DMS53 (cell line): ENCODE measurements at places on chromosomes 11 and 22.

- peak; percentile 2 for DNase-seq
Observed at GRCh38 chr22:37065180-37065579, 13.6 kb downstream of the KCTD17 start.

DNA sequence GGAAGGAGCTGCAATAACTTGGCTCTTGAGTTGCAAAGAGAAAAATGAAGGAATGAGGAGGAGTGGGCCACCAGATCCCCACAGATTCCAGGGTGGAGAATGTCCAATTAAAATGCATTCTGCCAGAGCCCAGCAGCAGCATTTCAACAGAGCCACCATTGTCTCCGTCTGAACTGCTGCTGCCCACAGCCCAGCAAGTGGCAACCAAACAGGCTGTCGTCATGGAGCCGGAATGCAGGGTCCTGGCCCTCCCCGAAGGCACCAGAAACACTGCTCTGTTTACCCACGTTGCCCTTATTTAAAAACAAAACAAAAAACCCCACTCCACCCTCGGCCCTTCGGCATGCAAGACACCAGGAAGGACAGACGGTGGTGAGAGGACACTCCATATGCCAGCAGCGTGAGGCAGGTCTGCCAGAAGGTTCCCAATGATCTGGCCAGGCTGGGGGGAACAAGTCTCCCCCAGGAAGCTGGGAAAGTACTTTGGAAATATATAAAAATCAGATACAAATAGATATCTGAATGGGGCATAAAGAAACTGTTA, 32.5 kb downstream of the PLEKHA7 start:
- DNase-seq: no peak

GRCh38 chr22:25942856-25943411, 200.9 kb downstream of the MYO18B start:
- peak; percentile 1 for DNase-seq

GRCh38 chr11:30489511-30489910, 96.6 kb downstream of the MPPED2 start:
- no peak for DNase-seq

DNA sequence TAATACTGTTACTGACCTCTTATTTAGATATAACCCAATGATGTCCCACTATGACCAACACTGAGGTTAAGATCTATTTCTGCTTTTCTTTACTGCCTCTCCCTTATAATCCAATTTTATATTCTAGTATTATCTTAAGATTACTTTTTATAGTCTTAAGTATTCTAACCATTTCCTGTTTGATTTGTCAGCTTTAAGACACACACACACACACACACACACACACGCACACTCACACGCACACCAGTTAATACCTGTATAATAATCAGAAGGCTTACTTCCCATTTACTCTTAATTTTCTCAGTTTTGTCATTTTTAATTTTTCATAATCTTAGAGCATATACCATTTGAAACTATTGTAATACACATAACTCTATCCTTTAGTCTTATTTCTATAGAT, 226.0 kb upstream of the C11orf87 start:
- DNase-seq: no peak

GRCh38 chr11:31915867-31916266, 104.7 kb upstream of the PAX6 start:
- no peak for DNase-seq

DNA sequence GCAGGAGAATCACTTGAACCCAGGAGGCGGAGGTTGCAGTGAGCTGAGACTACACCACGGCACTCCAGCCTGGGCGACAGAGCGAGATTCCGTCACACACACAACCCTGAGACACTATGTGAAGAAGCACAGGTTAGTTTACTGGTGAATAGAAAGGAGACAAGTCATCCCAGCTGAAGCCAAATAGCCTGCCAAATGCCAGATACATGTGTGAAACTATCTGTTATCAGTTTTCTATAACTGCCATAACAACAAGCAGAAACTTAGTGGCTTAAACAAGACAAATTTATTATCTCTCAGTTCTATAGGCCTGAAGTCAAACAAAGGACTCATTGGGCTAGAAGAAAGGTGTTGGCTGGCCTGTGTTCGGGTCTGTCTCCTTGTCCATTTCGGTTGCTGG, 88.0 kb upstream of the CHRM4 start:
- DNase-seq: no peak

- no peak for DNase-seq
Observed at GRCh38 chr11:80321786-80322185, 881.0 kb upstream of the TENM4 start.

- DNase-seq: no peak
Observed at GRCh38 chr22:35204807-35205775, 52.2 kb upstream of the HMGXB4 start.

GRCh38 chr11:77407613-77408012, 66.3 kb downstream of the PAK1 start:
- DNase-seq: peak; percentile 94

DNA sequence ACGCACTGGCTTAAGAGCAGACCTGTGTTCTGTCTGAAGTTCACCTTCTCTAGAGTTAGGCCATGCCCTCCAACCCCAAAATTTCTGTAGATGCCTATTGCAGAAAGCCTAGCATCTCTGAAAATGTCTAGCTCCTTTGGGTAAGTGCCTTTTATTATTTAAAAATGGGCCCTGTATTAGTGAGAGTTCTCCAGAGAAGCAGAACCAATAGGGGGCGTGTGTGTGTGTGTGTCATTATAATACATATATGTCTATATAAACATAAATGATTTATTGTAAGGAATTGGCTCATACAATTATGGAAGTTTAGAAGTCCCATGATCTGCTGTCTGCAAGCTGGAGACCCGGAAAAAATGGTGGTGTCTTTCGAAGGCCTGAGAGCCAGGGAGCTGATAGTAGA, 144.7 kb downstream of the TTC17 start:
- DNase-seq: peak; percentile 6

GRCh38 chr11:3204141-3205015, 14.2 kb downstream of the MRGPRG start:
- no peak for DNase-seq

DNA sequence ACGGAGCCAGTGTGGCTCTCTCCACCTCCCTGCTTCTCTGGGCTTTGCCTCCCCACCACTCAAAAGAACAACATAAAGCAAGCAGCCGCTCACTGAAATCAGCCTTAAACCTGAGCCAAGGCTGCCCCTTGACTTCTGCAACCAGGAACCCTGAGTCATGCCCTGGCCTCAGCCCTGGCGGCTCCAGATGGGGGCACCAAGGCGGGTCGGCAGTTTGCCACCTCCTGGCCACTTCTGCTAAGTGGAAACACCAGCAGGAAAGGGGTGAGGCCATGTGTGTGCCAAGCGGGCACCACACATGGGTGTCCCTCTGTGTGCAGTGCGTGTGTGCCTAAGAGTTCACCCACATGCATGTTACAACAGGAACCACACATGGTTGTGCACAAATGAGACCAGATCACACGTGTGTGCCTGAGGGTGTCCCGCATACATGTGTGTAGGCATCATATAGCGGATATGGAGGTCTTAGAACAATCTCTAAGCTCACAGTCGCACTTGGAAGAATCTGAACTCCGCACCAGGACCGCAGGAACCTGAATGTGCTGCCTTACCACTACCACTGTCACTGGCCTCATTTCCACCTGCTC, 221.2 kb downstream of the MN1 start:
- DNase-seq: no peak

- no peak for DNase-seq
Observed at GRCh38 chr11:102012946-102013345, 34.3 kb upstream of the CFAP300 start.

- no peak for DNase-seq
Observed at GRCh38 chr11:107651672-107652071, 60.2 kb downstream of the SLN start.

DNA sequence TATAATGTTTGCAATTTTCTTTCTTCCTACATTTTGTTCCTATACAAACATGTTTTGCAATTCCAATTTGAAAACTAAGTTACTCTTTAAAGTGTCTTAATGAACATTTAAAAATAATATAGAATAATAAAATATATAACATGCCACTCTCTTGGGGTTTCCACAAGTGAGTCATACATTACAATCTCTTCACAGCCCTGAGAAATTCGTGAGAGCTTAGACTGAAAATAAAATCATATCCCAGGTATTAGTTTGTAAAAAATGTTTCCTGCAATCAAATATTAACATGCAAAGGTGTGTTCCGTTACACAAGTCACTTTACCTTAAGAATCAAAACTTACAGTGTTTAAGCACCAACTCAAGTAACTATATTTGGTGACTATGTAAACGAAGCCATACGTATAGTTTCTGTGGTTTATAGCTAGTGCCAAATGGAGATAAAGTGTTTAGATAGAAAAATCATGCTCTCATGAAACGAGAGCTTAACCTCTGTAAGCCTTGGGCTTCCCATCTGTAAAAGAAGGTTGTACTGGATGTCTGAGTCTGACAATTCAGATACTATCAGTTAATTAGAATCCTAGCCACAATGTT, 253.6 kb upstream of the ANO3 start:
- no peak for DNase-seq

GRCh38 chr11:31714840-31715239, 96.3 kb downstream of the PAX6 start:
- no peak for DNase-seq

- no peak for DNase-seq
Observed at GRCh38 chr11:66861774-66862558, 5.1 kb downstream of the LRFN4 start.

- DNase-seq: no peak
Observed at GRCh38 chr22:40764763-40765441, 54.2 kb downstream of the SLC25A17 start.

DNA sequence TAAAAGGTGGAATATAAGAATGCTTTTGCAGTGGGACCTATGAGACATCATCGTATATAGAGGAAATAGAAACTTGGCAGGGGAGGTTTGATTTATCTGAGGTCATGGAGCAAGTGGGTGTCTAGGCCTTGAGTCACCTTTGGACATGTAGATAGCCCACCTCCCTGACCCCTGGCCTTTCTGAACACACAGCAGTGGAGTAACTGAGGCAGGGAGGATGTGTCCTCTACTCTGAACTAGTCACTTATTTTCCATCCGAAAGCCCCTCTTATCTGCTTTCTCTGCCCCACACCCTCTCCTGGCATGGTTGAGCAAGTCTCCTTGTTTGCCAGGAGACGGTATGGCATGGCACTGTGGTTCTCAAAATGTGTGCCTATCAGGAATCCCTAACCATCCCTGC, 7.9 kb downstream of the CD82 start:
- no peak for DNase-seq
